Vagina (tissue), 2 donors: ENCODE measurements at places on chromosomes 3 and 15.
A peak's percentile ranks its signal among the peaks of the same experiment; 100 is the strongest.

DNA sequence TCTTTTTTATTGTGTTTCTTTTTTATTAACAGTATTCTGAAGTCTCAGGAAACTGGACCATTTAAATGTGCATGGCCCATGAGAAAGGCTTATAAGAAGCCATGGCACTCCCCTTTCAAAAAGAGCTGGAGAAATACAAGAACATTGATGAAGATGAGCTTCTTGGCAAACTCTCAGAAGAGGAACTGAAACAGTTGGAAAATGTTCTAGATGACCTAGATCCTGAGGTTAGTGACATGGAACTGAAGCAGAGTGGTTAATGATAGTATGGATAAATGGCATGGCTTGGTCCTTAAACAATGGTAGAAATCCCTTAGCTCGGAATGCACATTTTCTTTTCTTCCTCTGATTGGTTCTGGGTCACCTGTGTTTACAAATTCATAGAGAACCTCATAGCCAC is 14.9 kb downstream of the TMOD2 start:
- DNase-seq, result no peak

- DNase-seq, result no peak
Observed at GRCh38 chr3:192904632-192905289, 12.9 kb downstream of the MB21D2 start.

DNA sequence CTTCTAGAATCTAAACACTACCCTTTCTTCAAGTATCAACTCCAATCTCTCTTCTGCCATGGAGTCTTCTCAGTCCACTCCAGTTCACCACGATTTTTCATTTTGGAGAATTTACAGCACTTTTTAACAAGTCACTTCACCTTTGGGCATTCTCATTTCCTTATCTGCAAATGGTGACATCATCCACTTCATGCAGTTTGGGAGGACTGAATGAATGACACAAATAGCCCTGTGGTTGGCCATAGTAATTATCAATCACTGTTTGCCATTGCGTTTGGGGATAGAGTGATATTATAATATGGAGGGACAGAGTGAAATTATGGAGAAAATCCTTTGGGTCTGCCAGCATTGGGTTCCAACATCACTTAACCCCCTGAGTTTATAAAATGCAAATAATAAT is 38.0 kb upstream of the TM4SF1 start:
- no peak for DNase-seq

DNA sequence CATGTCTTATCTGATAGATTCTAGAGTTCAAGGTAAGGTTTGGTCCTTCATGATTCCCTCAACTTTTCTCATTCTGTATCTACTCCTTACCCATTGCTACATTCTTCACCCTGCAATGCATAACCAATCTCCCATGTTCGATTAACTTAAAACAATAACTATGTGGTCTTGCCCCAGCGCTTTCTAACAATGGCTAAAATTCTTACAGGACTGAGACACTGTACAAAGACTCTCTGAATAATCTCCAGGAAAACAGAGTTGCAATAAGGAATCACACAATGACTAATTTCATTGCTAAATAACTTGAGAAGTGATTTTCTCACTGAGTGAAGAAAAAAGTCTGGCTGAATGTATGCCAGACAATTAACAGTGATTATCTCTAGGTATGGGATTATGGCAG is 69.6 kb upstream of the FAM174B start:
- no peak for DNase-seq

DNA sequence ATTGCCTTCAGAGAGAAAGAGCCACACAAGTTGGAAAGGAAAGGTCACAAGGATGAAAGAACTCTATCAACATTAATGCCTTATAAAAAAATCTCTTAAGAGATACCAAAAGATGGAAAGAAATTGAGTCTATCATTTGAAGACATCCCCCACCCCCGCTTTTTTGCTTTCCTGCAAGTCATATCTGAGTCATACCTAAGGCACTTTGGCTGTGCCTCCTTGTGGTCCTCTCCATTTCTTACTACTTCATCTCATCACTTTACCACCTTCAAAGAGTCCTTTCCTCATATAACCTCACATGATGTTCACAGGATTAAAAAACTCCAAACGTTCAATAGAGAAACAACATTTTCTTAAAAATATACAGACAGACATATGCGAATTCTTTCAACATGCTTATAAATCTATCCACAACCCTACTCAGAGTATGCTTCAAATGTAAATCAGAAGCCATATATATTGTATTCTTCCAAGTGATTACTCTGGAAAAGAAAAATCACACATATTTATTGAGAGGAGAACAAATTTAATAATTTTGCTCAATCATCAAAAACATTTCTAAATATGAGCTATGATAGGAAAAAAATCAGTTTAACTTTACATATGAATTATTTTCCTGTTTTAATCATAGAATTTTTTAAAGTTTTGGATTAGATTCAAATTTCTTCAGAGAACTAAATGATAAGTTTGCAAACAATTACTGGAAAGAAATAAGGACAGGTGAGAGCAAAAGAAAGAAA is 1003.9 kb upstream of the CFAP20DC start:
- no peak for DNase-seq

GRCh38 chr3:195085356-195086130 is 185.4 kb downstream of the XXYLT1 start:
- DNase-seq, result no peak

- no peak for DNase-seq
Observed at GRCh38 chr15:42914728-42915497, 5.7 kb downstream of the TTBK2 start.

DNA sequence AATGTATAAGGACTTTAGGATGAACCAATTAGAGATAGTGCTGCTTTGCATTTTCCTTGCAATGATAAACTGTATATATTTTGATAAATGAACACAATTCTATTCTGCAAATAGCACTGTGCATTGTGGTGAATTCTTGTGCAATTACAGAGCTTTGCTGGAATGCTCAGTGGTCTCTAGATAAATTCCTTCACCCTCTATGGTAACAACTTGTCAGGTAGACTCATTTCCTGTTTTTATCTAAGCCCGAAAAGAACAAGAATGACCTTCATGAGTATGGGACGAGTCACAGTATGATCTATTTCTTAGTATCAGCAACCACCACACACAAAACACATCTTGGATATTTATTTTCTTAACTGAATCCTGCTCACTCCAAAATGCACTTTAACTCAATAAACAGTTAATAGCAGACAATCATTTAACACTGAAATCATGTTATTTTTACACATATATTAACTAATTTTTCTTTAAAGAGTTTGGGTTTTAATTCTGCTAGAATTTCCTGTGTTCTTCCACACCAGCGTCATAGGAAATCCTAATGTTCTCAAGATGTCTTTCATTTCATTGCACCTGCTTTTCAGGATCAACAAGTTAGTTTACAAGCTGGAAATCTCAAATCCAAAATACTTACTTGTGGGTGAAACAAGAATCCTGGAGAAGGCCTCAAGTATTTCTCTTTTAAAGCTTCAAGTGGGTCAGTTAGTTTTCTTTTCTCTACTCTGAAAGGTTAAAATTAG is 551.2 kb downstream of the MECOM start:
- DNase-seq, result no peak

DNA sequence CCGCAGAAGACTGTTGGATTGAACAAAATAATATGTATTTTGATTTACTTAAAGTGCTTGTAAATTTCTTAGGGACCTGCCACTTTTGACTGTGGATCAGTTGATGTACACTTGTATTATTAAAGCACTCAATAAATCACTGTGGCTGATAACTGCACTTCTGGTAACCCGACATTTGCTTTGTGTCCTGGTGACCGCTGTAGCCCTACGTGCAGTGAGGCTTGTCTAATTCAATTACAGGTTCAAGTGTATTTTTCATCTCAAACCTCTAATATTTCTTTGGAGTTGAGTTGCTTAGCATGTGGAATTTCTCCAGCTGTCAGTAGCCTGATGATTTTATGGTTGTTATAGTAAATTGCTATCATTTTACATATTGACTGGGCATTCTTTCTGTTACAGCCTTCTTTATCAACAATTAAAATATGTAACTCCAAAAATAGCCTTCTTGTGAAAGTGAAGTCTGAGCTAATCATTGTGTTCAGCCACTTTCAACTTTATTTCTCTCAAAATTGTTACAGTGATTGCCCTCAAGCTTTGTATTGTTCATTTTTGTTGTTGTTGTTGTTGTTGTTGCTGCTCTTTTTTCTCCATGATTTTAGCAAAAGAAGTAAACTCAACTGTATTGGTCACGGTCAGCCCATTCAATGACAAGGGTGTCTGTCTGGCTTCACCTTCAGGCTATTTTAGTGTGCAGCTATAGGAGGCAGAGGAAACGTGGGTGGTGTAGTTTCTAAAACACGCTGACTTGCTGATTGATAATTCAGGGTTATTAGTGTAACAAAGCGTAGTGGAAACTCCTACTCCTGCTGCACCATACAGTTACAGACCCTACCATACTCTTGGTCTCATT is 215.1 kb upstream of the UBE2E1 start:
- no peak for DNase-seq

GRCh38 chr3:11559816-11560633 is 83.7 kb downstream of the VGLL4 start:
- DNase-seq, result no peak

GRCh38 chr15:83012636-83013035 is 1.2 kb upstream of the C15orf40 start:
- DNase-seq, result no peak

GRCh38 chr3:186719945-186720739 is 3.0 kb downstream of the KNG1 start:
- no peak for DNase-seq

GRCh38 chr15:101324524-101325177 is 29.6 kb upstream of the SNRPA1 start:
- DNase-seq, result no peak

- no peak for DNase-seq
Observed at GRCh38 chr3:14716591-14716990, 41.6 kb downstream of the C3orf20 start.

GRCh38 chr3:195269375-195270078 is 1.4 kb downstream of the XXYLT1 start:
- DNase-seq, result no peak

- DNase-seq, result no peak
Observed at GRCh38 chr3:114451051-114451451, 157.2 kb downstream of the TIGIT start.

DNA sequence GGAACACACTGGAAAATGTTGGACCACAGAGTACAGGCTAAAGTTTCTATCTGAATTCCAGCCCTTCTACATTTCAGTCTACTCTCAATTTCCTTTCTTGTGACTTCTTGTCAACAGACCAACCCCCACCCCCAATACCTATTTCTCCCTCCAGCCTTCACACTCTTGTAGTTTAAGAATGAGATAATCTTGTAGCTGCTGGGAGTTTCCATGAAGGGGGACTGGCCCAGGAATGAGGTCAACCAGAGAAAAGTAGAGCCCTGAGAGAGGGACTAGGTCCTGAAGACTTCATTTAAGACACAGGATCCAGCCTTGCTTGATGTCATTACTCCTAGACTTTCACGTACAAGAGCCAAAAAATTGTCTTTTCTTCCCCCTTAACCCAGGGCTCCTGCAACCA is 29.5 kb upstream of the FAM107A start:
- no peak for DNase-seq

- DNase-seq, result no peak
Observed at GRCh38 chr15:55035749-55036148, 161.0 kb downstream of the RSL24D1 start.

GRCh38 chr3:29594261-29594660 is 313.4 kb downstream of the RBMS3 start:
- DNase-seq, result no peak

GRCh38 chr3:135081856-135082434 is 286.9 kb downstream of the EPHB1 start:
- peak; percentile 82 for DNase-seq

GRCh38 chr15:40594429-40594836 is 384 bp downstream of the KNL1 start:
- DNase-seq, result no peak

DNA sequence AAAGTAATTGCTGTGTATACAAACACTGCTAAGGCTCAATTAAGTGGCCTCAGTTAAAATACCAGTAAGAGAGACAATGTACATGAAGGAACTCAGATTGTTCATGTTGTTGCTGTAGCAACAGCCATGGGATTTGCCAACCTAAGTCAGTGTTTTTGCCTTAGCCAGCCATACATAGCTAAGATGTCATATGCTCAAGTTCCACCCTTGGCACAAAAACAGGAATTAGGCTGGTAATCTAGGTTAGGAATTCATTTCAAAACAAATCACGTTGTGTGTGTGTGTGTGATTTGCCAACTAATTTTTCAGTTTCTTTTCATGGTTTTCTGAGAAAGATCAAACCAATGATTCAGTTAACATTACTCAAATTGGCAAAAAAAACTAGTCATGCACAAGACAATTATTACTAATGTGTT is 143.7 kb upstream of the KCNMB2 start:
- no peak for DNase-seq

DNA sequence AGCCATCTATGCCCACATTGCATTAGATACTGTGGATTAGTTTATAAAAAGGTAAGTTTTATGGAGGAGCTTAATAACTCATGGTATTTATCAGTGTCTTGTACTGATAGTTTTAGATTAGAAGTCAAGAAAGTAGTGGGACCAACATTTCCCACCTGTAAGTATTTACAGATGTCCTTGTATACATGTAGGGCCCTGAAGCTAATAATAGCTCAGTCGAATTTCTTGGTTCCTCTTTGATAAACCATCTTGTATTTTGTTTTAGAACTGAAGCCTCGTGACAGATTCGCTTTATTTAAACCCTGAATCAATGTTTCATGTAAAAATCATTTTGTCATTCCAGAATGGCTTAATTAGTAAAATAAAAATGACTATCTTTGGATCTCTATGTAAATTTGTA is 73.4 kb downstream of the CRYBG3 start:
- no peak for DNase-seq

DNA sequence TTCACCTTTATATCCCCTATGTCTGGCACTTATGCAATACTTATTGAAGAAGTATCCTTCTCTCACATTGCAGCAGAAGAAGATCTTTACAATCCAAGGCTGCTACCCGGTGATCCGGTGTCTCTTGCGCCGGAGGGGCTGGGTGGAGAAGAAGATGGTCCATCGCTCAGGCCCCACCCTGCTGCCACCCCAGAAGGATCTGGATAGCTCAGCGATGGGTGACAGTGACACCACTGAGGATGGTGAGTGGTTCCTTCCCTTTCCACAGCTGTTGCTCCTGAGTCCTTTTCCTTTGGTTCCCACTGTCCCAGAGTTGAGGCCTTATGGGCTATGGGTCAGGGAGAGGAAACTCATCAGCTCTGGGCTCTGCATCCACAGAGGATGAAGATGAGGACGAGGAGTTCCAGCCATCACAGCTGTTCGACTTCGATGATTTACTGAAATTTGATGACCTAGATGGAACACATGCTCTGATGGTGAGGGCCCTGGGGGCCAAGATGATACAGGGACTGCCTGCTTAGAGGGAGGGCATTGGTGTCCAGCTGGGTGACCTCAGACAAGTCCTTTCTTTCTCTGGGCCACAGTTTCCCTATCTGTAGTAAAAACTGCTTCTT is 2.9 kb downstream of the TTLL3 start:
- DNase-seq, result no peak

DNA sequence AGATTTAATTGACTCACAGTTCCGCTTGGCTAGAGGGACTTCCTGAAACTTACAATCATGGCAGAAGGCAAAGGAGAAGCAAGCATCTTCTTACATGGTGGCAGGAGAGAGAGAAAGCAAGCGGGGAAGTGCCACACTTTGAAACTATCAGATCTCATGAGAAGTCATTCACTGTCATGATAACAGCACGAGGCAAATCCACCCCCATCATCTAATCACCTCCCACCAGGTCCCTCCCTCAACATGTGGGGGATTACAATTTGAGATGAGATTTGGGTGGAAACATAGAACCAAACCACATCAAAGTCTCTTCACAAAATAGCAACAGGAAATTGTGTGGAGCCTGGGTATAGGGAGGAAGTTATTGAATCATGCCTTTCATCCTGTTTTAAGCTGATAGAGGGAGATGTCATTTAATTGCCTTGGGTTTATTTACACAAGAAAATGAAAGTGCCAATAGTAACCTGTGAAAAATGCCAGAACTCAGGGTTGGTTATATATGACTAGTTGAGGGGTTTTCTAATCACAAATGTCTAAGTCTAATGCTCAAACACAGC is 624.8 kb upstream of the LMCD1 start:
- DNase-seq, result no peak
